ENCODE measurements at places on chromosomes 3 and 15.

GRCh38 chr3:138507524-138507923 is 73.1 kb downstream of the ESYT3 start:
- no peak for DNase-seq

- DNase-seq: no peak
Observed at GRCh38 chr3:22971497-22971896, 231.6 kb upstream of the UBE2E2 start.

- no peak for DNase-seq
Observed at GRCh38 chr15:50552238-50552637, 5.8 kb upstream of the USP50 start.

- no peak for DNase-seq
Observed at GRCh38 chr3:43102773-43103480, 3.0 kb downstream of the POMGNT2 start.

DNA sequence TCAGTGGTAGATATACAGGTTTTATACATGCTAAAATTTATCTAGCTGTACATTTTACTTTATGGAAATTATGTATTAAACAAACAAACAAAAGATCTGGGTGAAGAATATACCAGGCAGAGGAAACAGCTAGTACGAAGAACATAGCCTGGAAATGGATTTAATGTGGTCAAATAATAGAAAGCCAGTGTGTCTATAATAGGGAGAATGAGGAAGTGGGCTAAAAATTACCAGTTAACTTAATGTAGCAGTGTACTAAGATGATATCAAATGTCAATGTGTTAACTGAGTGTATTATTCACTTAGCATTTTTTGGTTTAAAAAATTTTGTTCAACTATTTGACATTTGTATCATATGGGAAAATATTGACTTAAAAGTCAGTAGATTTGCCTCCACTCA is 22.8 kb upstream of the SLC15A2 start:
- DNase-seq: no peak

- no peak for DNase-seq
Observed at GRCh38 chr3:131714585-131715220, 211.9 kb upstream of the MRPL3 start.

DNA sequence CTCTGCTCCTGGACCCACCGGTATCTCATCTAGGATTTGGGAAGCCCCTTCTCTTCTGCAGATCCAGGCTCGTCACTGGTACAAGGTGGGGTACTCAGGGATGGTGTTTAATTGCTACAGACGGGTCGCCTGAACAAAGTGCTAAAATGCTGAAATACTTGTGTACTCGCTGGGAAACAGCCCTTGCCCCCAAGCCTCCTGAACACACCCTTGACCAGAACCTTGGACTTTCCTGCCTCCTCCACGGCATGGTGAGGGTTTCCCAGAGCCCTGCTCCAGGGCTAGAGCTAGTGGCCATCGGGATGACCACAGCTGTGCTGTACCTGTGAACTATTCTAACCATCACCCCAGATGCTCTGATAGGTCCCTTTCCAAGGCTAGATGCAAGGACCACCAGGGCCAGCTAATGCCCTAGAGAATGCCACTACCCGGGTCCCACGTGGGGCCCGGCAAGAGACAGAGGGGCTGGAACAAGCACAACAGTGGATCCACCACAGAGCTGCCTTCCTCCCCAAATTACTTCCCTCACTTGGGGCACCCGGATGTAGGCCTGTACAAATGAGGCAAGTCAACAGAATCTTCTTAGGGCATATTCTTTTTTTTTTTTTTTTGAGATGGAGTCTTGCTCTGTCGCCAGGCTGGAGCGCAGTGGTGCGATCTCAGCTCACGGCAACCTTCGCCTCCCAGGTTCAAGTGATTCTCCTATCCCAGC is 267.3 kb downstream of the FOXP1 start:
- DNase-seq: no peak

GRCh38 chr15:81481346-81481745 is 107.3 kb upstream of the TMC3 start:
- no peak for DNase-seq

GRCh38 chr3:24829011-24829581 is 334.4 kb upstream of the THRB start:
- no peak for DNase-seq

GRCh38 chr3:107756649-107757048 is 233.9 kb downstream of the BBX start:
- DNase-seq: no peak

DNA sequence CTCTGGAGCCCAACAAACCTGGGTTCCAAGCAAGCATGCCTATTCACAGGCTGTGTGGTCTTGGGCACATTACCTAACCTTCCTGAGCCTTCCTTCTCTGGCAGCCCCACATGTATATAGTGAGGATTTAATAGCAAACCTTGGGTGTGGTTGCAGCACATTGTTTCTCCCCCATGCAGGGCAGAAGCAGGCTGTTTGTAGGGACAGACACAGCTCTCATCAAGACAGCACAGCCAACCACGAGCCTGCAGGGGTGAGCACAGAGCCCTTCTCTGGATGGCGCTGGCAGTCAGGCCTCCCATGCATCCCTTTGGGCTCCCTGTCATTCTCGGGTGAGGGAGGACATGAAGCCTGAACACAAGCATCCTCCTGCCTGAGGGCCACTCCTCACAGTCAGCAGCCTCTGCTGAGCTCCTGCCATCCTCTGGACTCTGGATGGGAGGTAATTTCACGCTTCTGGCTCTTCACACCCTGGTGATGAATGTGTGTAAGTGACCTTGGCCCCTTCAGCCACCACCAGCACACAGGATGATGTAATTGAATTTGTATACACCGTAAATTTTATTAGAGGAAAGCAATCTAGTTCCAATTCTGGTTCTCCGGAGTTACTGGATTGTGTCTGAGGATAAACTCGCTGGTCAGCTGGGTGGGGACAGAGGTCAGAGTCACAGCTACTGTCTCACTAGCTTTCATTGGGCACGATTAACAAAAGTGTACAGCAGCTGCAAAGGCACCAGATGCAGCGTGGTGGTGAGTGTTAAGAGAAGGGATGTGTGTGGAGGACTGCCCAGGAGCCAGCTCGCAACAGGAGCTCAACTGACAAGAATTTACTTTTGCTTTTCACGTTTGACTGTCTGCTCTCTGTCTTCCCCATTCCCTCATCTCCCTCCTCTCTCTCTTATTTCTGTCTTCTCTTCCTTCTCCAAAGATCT is 118.1 kb downstream of the CLSTN2 start:
- DNase-seq: no peak

DNA sequence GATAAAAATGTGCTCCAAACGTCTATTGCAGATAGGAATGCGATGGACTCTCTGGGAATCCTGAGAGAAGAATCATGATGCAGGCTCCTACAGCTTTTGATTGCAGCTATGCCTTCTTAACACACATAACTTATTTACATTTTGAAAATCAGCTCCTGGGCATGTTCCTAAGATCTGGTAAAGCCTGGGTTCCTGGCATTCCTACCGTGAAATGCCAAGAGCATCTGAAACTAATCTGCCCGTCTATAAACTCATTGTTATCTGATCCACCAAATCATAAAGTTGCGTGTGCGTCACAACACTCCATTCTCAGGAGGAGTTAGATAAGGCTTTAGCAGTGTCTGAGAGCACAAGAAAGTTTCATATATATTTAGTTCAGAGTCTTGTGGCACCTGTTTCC is 79.0 kb upstream of the VGLL3 start:
- DNase-seq: no peak

- DNase-seq: no peak
Observed at GRCh38 chr3:11130385-11130784, 23.9 kb upstream of the HRH1 start.

DNA sequence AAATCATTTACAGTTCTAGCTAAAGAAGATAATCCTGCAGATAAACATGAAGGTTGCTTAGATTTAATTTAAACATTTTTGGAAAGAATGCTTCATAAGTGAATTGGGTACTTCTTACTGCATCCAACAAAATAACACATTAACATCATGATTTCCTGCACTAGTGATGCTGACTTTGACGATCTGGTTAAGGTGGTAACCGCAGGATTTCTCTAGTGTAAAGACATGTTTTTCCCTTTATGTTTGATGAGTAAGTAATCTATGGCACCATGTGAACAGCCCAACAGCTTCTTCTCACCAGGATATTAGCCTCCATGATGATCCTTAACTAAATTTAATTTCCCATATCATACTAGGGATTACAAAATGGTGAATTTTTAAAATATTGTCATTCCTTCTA is 14.1 kb downstream of the SPPL2A start:
- no peak for DNase-seq

- DNase-seq: no peak
Observed at GRCh38 chr3:174294616-174295015, 564.5 kb upstream of the NAALADL2 start.

- DNase-seq: no peak
Observed at GRCh38 chr3:126156468-126156867, 23.9 kb downstream of the ALDH1L1 start.

DNA sequence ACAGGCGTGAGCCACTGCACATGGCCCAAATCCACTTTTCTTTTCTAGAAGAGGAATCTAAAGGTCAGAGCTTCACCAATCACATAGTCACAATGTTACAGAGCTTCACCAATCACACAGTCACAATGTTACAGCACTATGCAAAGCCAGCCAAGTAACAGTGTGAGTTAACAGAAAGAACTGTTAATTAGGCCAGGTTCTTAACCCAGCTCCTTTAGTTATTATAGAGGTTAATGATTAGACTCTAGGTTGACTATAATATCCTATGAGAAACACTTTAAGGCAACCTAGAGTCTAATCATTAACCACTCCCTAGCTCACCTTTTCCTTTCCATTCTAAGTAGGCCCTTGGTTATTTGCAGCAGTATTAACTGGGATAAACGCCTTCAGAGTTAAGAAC is 54.0 kb downstream of the TASOR start:
- DNase-seq: no peak

DNA sequence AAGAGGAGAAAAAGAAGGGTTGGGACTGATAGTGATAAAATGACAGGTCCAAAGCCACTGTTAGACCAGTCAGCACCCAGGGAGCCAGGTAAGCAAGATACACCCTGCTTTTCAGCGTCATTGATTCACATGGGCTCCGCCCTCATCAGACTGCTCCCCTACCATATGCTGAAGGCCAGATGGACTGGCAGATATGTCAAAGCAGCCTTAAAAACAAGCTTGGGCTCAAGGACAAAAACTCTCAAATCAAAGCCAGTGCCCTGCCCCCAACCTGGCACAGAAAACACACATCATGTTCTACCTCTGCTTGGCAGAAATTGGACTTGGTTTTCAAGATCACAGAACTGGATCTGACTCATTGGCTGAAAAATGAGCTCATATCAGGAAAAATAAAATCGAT is 33.4 kb downstream of the SH3BP5 start:
- no peak for DNase-seq

- no peak for DNase-seq
Observed at GRCh38 chr15:78244101-78244500, 9.7 kb upstream of the ACSBG1 start.

GRCh38 chr3:187369089-187369447 is 883 bp downstream of the RTP4 start:
- no peak for DNase-seq

- no peak for DNase-seq
Observed at GRCh38 chr3:32700244-32700643, 15.3 kb downstream of the CNOT10 start.

DNA sequence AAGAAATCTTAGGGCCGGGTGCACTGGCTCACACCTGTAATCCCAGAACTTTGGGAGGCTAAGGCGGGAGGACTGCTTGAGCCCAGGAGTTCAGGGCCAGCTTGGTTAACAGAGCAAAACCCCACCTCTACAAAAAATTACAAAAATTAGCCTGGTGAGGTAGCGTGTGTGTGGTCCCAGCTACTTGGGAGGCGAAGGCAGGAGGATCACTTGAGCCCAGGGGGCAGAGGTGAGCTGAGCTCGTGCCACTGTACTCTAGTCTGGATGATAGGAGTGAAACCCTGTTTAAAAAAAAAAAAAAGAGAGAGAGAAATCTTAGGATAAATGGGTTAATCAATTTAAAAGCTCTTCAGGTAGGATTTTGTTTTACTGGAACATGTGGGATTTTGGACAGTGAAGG is 31.2 kb upstream of the DUT start:
- no peak for DNase-seq

DNA sequence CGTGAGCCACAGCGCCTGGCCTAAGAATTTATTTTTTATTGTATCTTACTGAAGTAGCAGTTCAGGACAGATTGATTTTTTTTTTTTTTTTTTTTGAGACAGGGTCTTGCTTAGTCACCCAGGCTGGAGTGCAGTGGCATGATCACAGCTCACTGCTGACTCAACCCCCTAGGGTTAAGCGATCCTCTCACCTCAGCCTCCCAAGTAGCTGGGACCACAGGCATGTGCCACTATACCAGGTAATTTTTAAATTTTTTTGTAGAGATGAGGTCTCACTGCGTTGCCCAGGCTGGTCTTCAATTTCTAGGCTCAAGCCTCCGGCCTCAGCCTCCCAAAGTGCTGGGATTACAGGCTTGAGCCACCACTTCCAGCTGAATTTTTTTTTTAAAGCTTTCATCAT is 99.8 kb upstream of the HERC1 start:
- no peak for DNase-seq

- no peak for DNase-seq
Observed at GRCh38 chr15:95577927-95578326, 752.6 kb upstream of the NR2F2 start.

DNA sequence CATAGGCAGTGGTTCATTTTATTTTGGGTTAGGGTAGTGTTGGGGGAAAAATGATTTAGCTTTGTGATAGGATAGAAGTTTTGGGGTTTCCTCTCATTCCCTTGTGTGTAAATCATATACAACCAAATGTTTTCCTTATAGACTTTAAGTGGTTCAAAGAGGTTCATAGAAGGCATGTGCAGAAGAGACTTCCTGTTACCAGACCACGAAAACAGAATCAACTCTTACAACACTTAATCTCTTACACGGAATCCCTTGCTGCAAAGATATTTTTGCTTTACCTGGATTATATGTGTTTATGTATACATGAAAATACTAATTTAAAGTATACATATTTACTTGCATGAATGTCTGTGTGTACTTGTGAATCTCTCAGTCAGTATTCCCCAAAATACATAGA is 2.9 kb downstream of the TMOD2 start:
- DNase-seq: no peak

- DNase-seq: no peak
Observed at GRCh38 chr3:131702146-131702545, 199.4 kb upstream of the MRPL3 start.

GRCh38 chr3:61877359-61878138 is 316.2 kb downstream of the PTPRG start:
- DNase-seq: no peak

DNA sequence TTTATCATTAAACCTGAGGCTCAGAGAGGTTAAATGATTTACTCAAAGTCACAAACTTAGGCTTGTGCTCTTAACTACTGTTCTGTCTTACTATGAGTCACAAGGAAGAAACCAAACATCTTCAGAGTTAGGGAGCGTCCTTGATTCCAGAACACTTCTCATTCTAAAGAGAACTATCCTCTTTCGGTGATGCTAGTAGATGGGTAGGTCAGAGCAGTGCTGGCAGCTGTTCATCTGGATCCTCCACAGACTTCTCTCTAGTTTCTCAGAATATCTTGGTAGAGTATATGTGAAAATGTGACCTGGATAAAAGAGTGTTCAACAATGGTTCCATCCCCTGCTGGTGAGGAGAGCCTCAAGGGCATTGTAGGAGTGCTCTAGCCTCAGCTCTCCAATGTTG is 3.3 kb downstream of the ARL6IP5 start:
- no peak for DNase-seq

GRCh38 chr3:71585887-71586809 is 2.6 kb upstream of the FOXP1 start:
- no peak for DNase-seq

- DNase-seq: no peak
Observed at GRCh38 chr3:20040548-20041196, 426 bp downstream of the KAT2B start.

All from stimulated activated CD8-positive, alpha-beta memory T cell treated with anti-CD3 and anti-CD28 coated beads, Interleukin-4, amount 100 ng/mL, for 1 hour (primary cell).